ENCODE measurements at places on chromosomes 1 and 21. TPM values are rescaled to one million over a fixed set of nuclear protein-coding genes. Genes with fewer than 3 reads are reported as not detected.
A peak's percentile ranks its signal among the peaks of the same experiment; 100 is the strongest.

- peaks cover 49% of the 10 kb centered on the region for H3K27me3 ChIP-seq
- DNase-seq = no peak
- H3K4me1 ChIP-seq = peaks cover 20% of the 10 kb centered on the region
- no peak overlapping the region for H3K27ac ChIP-seq
- peak overlapping the region; percentile 90 for H3K4me3 ChIP-seq
- peaks cover 3% of the 10 kb centered on the region for H3K36me3 ChIP-seq
Observed at GRCh38 chr1:43531107-43531905, 623 bp downstream of the PTPRF start.

DNA sequence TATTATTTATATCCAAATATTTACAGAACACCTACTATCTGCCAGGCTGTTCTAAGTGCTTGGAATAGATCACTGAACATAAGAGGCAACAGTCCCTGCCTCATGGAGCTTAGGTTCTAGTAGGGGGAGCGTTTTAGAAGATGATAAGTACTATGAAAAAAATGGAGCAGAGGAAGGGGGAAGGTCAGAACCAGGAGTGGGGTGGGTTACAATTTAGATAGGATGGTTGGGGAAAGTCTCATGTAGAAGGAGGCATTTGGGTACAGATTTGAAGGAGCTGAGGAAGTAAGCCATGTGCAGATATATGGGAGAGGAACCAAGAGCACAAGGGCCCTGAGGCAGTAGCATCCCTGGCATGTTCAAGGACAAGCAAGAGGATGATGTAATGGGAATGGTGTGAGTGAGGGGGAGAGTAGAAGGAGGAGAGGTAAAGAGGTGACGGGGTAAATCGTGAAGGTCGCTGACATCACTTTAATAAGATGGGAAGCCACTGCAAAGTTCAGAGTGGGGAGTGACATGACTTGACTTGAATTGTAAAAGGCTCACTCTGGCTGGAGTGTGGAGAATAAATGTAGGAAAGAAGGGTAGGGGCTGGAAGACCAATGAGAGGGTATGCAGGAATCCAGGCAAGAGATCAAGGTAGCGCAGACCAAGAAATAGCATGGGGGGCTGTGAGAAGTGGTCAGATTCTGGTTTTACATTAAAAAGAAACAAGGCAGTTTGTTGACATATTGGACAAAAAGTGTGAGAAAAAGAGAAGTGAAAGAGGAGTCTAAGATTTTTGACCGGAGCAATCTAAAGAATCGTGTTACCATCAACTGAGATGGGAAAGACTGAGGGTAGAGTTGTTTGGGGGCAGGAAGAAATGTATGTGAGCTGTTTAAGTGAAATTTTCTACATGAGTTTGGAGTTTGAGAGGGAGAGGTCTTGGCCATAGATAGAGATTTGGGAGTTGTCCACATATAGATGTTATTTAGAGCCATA lies 92.6 kb downstream of the LPAR3 start:
- H3K36me3 ChIP-seq = no peaks in the 10 kb centered on the region
- H3K27ac ChIP-seq = no peak overlapping the region
- DNase-seq = no peak
- H3K4me1 ChIP-seq = peaks cover 7% of the 10 kb centered on the region
- no peaks in the 10 kb centered on the region for H3K27me3 ChIP-seq
- no peak overlapping the region for H3K4me3 ChIP-seq

- no peaks in the 10 kb centered on the region for H3K36me3 ChIP-seq
- no peak overlapping the region for H3K27ac ChIP-seq
- peaks cover 25% of the 10 kb centered on the region for H3K4me1 ChIP-seq
- no peaks in the 10 kb centered on the region for H3K27me3 ChIP-seq
Observed at GRCh38 chr1:234907940-234908405, 220.7 kb downstream of the TOMM20 start.

GRCh38 chr21:46391773-46392172 lies 66.9 kb upstream of the DIP2A start:
- H3K4me1 ChIP-seq = no peaks in the 10 kb centered on the region
- H3K27me3 ChIP-seq = no peaks in the 10 kb centered on the region
- DNase-seq = no peak
- H3K27ac ChIP-seq = no peak overlapping the region

- H3K4me1 ChIP-seq = peaks cover 11% of the 10 kb centered on the region
- no peak overlapping the region for H3K4me3 ChIP-seq
- no peak overlapping the region for H3K27ac ChIP-seq
- DNase-seq = no peak
Observed at GRCh38 chr21:38658511-38658910, 147.2 kb upstream of the ETS2 start.

DNA sequence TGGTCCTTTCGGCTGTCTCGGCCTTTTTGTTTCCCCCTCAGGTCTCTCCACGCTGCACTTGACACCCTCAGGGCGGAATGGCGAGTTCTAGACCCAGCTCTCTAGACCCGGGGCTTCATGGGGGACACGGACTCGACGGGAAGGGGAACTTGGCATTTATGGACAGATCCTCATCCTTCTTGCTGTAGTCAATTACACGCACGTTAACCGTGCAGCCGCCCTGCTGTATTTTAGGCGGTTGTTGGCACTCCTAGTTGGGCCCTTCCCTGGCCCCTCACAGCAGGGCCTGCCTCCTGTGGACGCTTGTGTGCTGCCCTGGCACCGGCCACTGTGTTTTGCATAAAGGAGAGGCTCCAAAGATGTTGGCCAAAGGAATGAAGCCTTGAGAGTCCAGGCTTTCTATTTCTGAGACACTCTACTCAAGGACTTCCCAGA lies 558 bp upstream of the BTG3 start:
- H3K36me3 ChIP-seq = peaks cover 4% of the 10 kb centered on the region
- peaks cover 29% of the 10 kb centered on the region for H3K4me1 ChIP-seq
- peak overlapping the region; percentile 68 for H3K27ac ChIP-seq
- no peaks in the 10 kb centered on the region for H3K27me3 ChIP-seq
- H3K4me3 ChIP-seq = peak overlapping the region; percentile 73

DNA sequence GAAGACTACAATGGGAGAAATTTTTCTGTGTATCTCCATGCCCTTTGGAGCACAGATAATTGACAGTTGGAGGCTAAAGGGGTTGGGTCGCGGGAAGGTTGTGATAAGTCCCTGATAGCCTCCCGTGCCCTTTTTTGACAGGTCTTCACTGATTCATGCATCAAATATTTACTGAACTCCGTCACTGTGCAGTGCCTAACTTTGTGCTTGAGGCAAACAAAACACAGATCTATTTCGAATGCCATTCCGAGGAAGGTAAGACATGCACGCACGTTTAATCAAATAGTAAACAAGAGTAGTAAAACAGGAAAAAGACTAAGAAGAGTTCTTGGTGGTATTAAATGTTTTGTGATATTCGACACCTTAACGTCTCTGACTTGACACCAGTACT lies 494 bp upstream of the PIP5K1A start:
- peaks cover 15% of the 10 kb centered on the region for H3K36me3 ChIP-seq
- no peaks in the 10 kb centered on the region for H3K27me3 ChIP-seq
- H3K4me1 ChIP-seq = peaks cover 55% of the 10 kb centered on the region

DNA sequence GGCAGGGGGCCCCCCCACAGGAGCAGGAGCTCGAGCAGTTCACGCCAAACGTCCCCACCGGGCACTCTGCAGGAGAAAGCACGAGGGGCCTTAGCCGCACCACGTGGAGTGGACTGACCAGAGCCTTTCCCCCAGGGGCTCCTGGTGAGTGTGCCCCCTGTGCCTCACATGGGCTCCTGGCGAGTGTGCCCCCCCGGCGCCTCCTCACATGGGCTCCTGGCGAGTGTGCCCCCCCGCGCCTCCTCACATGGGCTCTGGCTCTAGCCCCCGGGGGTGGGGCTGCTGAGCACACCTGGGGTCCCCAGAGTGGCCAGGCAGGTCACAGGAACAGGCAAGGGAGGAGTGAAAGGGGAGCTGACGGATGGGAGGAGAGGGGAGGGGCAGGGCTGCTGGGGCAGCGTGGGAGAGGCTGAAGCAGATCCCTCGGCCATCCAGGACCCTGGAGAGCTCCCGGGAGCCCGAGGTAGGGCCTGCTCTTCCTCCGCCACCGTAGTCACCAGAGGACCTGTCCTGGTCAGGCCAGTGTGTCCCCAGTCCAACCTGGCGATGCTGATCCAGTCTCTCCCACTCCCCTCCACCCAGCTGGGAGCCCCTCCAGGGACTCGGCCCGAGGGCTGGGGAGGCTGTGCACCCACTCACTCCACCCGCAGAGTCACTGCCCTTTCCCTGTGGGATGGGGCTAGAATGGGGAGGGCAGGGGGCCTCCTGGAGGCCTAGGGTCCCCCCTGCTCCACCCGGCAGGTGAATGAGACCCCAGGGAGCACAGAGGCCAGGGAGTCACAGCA lies 47.6 kb downstream of the ARHGEF16 start:
- no peaks in the 10 kb centered on the region for H3K27me3 ChIP-seq
- H3K4me3 ChIP-seq = no peak overlapping the region
- no peaks in the 10 kb centered on the region for H3K36me3 ChIP-seq
- no peak overlapping the region for H3K27ac ChIP-seq
- no peaks in the 10 kb centered on the region for H3K4me1 ChIP-seq

GRCh38 chr1:66316464-66317247 lies 217.3 kb upstream of the SGIP1 start:
- no peak for DNase-seq
- peaks cover 10% of the 10 kb centered on the region for H3K4me1 ChIP-seq
- no peak overlapping the region for H3K27ac ChIP-seq
- peaks cover 4% of the 10 kb centered on the region for H3K36me3 ChIP-seq

DNA sequence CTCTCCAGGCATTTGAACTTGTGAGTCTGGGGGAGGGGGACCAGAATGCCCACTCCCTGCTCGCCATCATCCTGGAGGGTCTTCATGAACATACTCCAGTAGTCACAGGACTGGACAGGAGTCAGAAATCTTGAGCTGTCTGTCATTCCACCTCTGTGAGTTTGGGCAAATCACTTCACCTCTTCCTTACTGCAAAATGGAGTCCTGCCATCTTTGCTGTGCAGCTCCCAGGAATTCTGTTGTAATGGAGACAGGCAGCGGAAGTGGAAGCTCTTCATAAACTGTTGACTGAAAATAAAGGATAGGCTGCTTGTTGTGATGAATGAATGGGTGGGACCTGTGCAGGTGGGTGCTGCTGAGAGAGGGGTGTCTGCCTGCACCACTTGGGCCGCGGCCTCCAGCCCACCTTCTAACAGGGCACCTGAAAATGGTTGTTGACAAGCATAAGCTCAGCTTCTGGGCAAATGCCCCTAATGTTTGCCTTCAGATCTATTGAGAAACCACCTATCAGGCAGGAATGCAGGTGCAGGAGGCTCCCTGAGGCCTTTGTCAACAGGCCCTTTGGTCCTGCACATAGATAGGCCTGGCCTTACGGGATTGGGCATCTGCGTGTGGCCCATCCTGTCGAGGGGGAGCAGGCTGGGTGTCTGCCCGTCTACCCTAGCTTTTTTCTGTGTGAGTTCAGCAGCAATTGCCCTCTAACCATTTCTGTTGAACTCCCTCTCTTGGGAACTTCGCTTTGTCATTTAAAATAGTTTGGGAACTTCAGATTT lies 321.0 kb downstream of the RPS6KC1 start:
- no peaks in the 10 kb centered on the region for H3K4me1 ChIP-seq
- no peaks in the 10 kb centered on the region for H3K36me3 ChIP-seq
- DNase-seq = no peak
- no peak overlapping the region for H3K27ac ChIP-seq

- no peak for DNase-seq
- peaks cover 40% of the 10 kb centered on the region for H3K36me3 ChIP-seq
- H3K4me3 ChIP-seq = peak overlapping the region; percentile 66
- H3K27ac ChIP-seq = peak overlapping the region; percentile 93
- H3K4me1 ChIP-seq = peaks cover 32% of the 10 kb centered on the region
Observed at GRCh38 chr1:100941580-100942216, 45.8 kb downstream of the SLC30A7 start.

DNA sequence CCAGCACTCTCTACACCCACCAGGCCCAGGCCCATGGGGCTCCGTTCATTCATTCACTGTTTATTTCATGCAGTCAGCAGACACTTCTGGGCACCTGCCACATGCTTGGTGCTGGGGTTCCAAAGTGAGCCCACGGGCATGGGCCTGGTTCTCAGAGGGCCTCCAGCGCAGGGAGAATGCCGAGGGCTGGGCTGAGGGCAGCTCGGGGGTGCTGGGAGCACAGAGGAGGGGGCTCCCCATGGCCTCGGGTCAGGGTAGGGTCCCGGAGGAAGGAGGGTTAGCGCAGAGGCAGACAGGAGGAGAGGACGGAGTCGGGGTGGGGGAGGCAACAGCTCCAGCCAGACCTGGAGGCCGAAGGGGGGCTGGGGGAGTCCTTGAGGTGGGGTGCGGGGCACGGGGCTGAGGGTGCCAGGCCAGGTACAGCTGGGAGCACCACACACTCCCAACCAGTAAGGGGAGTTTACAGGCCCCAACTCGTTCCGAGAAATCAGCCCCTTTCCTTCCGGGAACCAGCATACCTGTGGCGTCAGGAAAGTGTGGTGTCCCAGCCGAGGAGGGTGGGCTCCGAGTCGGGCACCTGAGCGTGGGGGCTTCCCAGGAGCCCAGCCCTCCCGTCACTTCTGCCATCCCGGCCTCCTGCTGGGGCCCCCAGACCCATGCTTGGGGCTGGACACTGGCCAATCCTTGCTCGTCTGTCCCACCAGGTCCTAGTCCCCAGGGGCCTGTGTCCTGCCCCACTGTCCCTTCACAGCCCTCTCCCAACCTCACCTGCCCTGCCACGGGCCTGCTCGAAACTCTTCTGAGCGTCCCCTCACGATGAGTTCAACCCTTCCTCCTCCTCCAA lies 10.8 kb downstream of the ARHGEF16 start:
- no peak overlapping the region for H3K4me3 ChIP-seq
- no peak overlapping the region for H3K27ac ChIP-seq
- no peaks in the 10 kb centered on the region for H3K4me1 ChIP-seq

- no peak overlapping the region for H3K4me3 ChIP-seq
- H3K36me3 ChIP-seq = no peaks in the 10 kb centered on the region
- no peak for DNase-seq
- H3K27ac ChIP-seq = no peak overlapping the region
- H3K4me1 ChIP-seq = peaks cover 8% of the 10 kb centered on the region
Observed at GRCh38 chr1:11766429-11766776, 4.4 kb downstream of the C1orf167 start.

DNA sequence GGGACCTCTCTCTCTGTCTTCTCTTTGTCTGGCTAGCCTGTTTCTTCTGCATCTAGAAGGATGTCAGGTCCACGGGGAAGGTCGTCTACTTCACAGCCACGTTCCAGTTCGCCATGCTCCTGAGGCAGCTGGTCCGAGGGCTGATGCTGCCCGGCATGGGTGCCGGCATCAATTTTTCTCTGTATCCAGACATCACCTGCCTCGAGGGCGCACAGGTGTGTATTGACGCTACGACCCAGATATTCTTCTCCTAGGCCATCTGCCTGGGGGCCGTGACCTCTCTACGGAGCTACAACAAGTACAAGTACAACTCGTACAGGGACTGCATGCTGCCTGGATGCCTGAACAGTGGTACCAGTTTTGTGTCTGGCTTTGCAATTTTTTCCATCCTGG lies 841.6 kb upstream of the TMPRSS15 start:
- no peak for DNase-seq
- peaks cover 7% of the 10 kb centered on the region for H3K36me3 ChIP-seq
- H3K27ac ChIP-seq = no peak overlapping the region
- H3K4me1 ChIP-seq = no peaks in the 10 kb centered on the region
- H3K27me3 ChIP-seq = no peaks in the 10 kb centered on the region

HMCN1 gene
- total RNA-seq = 0.05 TPM

PLPPR5 gene
- not detected for total RNA-seq

VHLL gene
- total RNA-seq = 0.91 TPM

SYTL1 gene
- 89.9 TPM for total RNA-seq

LCE2C gene
- total RNA-seq = not detected
